Hematopoietic multipotent progenitor cell treated with erythropoietin and hydrocortisone succinate and interleukin-3 and kit ligand, for 6 days (in vitro differentiated cells): ENCODE measurements at places on chromosomes 6 and 20.

- DNase-seq, result no peak
These were observed 77.1 kb downstream of the JARID2 start for GRCh38 chr6:15322781-15323536.

- peak; percentile 95 for DNase-seq
These were observed 16.4 kb downstream of the ZNF311 start for GRCh38 chr6:28988536-28989311.

DNA sequence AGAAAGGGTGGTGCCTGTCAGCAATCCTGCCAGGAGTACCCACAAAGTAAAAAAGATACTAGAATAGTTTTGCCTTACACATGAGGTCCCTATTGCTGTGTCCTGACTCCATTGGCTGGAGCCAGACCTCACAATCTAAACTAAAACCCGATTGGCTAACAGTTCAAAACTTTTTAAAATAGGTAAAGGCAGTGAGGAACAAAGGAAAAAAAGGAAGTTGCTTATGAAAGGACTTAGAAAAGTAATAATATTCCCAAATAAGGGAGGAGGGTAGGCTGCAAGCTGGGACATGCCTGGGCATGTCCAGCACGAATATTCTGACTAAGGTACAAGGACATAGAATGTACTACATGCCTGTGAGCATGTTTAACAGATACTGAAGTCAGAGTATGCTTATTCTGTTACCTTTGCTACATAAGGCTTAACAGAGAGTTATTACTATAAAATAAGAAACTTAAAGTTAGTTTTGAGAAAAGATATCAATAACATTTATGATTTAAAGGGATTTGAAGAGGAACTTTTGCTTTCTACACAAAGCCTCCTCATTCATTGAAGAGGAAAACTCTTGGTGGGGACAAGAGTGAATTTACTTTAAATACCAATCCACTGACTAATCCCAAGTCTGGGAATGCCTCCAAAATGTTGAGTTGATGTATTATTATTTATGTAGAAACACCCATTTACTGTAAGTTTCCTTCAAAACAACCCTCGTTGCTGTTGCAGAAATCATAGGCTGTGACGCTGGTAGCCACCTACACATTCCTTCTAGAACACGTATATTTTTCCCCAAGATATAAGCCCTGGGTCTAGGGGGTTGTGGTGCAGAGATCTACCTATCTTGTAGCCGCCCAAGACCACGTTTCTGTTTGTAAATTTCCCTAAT is 8.2 kb upstream of the MTHFD1L start:
- peak; percentile 18 for DNase-seq

GRCh38 chr20:37218441-37218840 is 39.1 kb upstream of the MROH8 start:
- no peak for DNase-seq

GRCh38 chr20:19405958-19406357 is 193.5 kb downstream of the SLC24A3 start:
- no peak for DNase-seq
